ENCODE measurements at places on chromosomes 16 and 17. TPM values are rescaled to one million over a fixed set of nuclear protein-coding genes. Genes with fewer than 3 reads are reported as not detected.

The TOP3A gene
- 52.2 TPM for total RNA-seq

The SDK2 gene
- total RNA-seq, result 0.04 TPM

The CES3 gene
- 9.1 TPM for total RNA-seq

The CPHXL2 gene
- not detected for total RNA-seq

The SBK1 gene
- 18.4 TPM for total RNA-seq

The RAP1GAP2 gene
- total RNA-seq, result 10.1 TPM

The NPIPA2 gene
- total RNA-seq, result 2.6 TPM

The SIAH1 gene
- 18.6 TPM for total RNA-seq

The CCL5 gene
- not detected for total RNA-seq

The KCNG4 gene
- total RNA-seq, result not detected

The TMEM95 gene
- total RNA-seq, result 0.50 TPM

The HS3ST3A1 gene
- total RNA-seq, result not detected

The SCGB1C2 gene
- total RNA-seq, result not detected

The TUBB3 gene
- total RNA-seq, result 105 TPM

The STAT5A gene
- 12.1 TPM for total RNA-seq

The OR1A1 gene
- total RNA-seq, result not detected

The MED1 gene
- 35.7 TPM for total RNA-seq

The LHX1 gene
- 9.1 TPM for total RNA-seq

The MT1A gene
- total RNA-seq, result 23.5 TPM

The KRT34 gene
- total RNA-seq, result 1.4 TPM

The STX1B gene
- 3.9 TPM for total RNA-seq

The PRSS53 gene
- total RNA-seq, result 9.2 TPM

The MED13 gene
- 49.4 TPM for total RNA-seq

The RCVRN gene
- total RNA-seq, result not detected

The DOC2A gene
- 11.0 TPM for total RNA-seq

The TP53TG3 gene
- not detected for total RNA-seq

The PLA2G10 gene
- total RNA-seq, result 5.8 TPM

The HS3ST3B1 gene
- total RNA-seq, result not detected

The USB1 gene
- 65.8 TPM for total RNA-seq

The KIF2B gene
- not detected for total RNA-seq

The MYH8 gene
- total RNA-seq, result not detected

The GRIN2A gene
- total RNA-seq, result not detected

The IGF2BP1 gene
- 56.5 TPM for total RNA-seq

The ACSM5 gene
- total RNA-seq, result not detected

The SLC16A5 gene
- 70.2 TPM for total RNA-seq

The SCNN1G gene
- total RNA-seq, result not detected

The SPATA2L gene
- 15.3 TPM for total RNA-seq

The CAVIN1 gene
- total RNA-seq, result 170 TPM

The SLC35G6 gene
- total RNA-seq, result not detected

The IL34 gene
- total RNA-seq, result not detected

The ZNF423 gene
- not detected for total RNA-seq

The OR4D1 gene
- not detected for total RNA-seq

The GRIN2C gene
- 0.11 TPM for total RNA-seq

The PTRH2 gene
- 23.3 TPM for total RNA-seq

The KLHL10 gene
- not detected for total RNA-seq

The CCL8 gene
- total RNA-seq, result not detected
